ENCODE measurements at places on chromosomes 6 and 20.

DNA sequence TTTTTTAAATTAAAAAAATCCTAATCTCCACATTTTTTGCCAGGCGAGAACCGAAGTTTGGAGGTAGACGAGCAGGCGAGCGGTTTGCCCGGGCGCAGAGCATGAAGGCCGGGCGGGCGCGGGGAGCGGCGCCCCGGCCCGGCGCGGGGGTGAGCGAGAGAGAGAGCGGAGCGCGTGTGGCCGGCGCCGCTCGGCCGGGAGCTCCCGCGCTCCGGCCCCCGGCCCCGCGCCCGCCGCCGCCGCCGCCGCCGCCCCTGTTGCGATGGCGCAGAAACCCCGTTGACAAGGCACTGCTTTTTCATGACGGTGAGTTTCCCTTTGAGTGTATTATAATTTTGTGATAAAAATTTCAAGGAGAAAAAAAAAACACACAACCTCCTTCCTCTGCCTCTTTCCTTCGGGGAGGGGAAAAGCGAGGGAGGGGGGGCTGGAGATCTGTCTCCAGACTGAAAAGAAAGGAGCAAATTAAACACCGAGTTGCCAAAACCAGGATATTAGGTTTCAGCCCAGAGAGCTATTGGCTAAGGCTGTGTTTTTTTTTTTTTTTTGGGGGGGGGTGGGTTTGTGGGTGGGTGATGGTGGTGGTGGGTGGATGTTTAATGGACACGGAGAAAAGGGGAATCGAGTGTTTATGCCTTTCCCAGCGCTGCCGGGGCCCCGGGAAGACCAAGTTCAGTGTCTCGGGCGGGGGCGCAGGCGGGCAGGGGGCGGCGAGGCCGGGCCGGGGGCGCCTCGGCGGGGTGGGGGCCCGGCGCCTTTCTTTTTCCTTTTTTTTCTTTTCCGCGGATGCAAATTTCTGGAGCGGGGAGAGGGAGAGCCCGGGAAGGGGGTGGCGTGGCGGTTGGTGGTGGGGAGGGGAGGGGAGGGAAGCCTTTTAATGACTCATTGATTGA, at the start of gene BICRAL:
Gene BICRAL (plus strand): TSS at position 257 of the 893 bp plus-strand sequence. CDS start 39,971 bp downstream, outside the sequence.
- peak; percentile 79 for DNase-seq

GRCh38 chr6:152982904-152983636, at the start of gene FBXO5:
TSS of gene FBXO5 (minus strand) at chr6:152983041. CDS start at chr6:152982959, 82 bp downstream.
- DNase-seq, result peak; percentile 98

DNA sequence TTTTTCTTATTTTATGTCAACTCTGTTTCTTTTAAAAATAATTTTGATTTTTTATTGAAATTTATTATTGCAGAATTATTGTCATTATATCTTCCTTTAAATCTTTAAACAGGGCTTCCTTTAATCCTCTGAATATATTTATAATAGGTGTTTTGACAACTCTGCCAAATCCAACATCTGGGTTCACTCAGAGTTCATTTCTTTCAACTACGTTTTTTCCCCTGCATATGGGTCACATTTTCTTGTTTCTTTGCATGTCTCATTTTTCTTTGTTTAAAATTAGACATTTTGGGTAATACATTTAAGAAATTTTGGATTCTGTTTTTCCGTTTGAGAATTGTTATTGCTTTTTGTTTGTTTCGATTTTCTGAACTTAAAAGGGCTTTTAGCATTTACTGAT, 655.1 kb upstream of the CITED2 start:
- DNase-seq, result no peak

GRCh38 chr6:124423621-124424020, 538.6 kb upstream of the RNF217 start:
- no peak for DNase-seq

- DNase-seq, result no peak
These were observed 53.8 kb upstream of the HDAC2 start for GRCh38 chr6:114024746-114025145.

GRCh38 chr20:36819659-36820058, 46.1 kb upstream of the DSN1 start:
- no peak for DNase-seq

DNA sequence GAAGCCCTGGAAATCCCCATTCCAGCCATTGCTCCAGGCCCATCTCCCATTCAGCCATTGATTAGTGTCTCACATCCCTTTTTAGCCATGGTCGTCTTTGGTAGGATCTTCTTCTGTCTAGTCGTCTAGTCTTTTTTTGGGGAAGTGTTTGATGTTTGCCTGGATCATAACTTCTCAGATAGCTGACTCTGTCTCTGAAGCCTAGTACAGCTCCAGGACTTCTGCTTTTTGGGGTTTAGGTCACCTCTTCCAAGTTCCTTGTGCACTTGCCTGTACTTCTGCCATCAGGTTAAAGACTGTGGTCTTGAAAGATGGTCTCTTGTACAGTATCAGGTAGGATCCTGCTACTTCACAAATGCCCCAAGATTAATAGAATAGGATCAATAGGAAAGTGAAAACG, 553.5 kb downstream of the PKHD1 start:
- no peak for DNase-seq

GRCh38 chr6:82072121-82072521, 175.4 kb downstream of the IBTK start:
- DNase-seq, result peak; percentile 55

DNA sequence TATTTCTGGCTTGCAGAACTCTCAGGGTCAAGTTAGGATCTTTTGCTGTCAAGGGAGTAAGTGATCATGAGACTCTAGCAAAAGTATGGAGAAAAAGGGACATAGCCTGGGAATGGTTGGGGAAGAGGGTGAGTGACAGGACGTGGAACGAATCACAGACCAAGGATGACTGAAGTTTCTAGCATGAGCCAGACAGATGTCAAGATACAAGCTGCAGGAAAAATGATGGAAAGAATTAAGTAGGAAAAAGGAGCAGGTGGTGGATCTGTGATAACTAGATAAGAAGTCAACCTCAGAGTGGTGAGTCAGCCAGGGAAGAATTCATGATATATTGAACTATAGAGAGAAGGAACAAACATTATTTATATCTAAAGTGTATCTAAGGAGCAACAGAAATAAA, 159.8 kb upstream of the SYNDIG1 start:
- no peak for DNase-seq

GRCh38 chr6:39821046-39821740, 29.0 kb downstream of the DAAM2 start:
- DNase-seq, result no peak

DNA sequence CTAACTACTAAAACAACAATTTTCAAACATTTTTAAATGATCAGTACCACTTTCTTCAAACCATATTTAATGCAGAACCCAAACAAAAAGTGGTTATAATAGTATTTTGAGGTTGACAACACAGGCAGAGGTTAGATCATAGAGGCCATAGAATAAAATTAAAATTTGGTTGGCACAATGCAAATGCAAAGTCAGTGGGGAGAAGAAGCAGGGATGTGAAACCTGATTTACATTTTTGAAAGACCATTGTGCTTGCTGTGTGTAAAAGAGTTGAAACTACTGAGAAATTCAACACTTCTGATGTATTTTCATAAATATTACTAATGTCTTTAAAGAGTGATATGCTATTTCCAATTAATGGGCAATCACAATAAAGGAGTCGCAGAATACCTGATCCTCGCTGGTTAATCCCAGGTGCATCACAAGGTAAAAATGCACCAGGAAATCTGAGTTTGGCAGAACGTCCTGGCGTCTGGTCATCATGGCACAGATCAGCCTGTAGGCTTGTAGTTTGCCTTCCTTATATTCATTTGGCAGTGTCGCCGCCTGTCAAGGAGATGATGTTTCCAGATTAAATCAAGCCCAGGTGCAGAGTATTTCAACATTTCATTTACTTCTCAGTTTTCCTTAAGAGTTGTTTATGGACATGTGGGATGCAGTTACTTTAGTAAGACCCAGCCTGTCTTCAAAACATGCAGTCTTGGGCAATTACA, 141.2 kb downstream of the RALGAPA2 start:
- no peak for DNase-seq

DNA sequence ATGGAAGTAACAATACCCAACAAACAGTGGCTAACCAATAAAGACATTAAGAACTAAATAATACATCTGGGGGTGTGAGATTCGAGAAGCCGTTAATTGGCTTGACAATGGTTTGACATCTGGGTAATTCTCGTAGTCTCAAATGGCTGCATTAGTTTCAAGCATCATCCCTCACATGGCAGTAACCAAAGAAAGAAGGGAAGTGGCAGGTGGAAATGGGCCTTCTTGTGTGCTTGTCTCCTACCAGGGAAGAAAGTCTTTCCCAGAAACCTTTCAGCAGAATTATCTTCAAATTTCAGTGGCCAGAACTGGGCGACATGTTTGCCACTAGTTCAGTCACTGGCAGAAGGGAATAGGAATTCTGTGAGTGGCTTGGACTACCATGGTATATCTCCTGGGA, 10.4 kb downstream of the STK4 start:
- DNase-seq, result no peak

DNA sequence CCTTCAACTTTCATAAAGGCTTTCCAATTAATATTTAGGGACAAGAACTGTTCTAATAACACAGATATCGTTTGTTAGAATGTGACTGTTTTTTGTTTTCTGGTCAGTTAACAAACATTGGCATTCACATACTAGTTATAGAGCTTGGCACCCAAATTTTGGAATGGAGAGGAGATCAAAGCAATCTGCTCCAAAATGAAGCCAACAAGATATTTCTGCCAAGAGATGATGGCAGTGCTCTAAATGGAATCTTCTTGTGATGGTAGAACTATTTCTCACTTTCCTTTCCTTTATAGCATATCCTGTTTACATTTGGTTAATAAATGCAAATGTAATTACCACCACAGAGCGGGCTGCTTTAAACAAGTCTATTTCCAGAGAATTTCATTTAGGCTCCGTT, 208.3 kb upstream of the RIMS1 start:
- DNase-seq, result no peak

DNA sequence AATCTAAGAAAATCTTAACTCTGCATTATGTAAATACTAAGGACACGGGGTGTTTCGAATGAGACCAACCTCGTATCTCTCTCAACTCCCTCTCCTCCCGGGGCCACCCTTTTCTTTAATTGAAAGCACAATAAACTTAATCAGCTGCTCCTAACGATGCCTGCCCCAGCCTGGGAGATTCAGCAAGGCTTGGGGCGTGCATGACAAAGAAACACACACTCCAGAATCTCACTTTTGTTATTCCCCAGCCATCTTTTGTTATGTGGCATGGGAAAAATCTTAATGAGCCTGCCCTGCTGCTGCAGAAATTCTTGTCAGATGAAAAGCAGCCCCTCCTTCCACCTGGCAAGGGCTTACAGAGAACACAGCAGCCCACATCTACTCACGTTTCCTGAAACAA, 117.4 kb downstream of the TTLL2 start:
- no peak for DNase-seq

DNA sequence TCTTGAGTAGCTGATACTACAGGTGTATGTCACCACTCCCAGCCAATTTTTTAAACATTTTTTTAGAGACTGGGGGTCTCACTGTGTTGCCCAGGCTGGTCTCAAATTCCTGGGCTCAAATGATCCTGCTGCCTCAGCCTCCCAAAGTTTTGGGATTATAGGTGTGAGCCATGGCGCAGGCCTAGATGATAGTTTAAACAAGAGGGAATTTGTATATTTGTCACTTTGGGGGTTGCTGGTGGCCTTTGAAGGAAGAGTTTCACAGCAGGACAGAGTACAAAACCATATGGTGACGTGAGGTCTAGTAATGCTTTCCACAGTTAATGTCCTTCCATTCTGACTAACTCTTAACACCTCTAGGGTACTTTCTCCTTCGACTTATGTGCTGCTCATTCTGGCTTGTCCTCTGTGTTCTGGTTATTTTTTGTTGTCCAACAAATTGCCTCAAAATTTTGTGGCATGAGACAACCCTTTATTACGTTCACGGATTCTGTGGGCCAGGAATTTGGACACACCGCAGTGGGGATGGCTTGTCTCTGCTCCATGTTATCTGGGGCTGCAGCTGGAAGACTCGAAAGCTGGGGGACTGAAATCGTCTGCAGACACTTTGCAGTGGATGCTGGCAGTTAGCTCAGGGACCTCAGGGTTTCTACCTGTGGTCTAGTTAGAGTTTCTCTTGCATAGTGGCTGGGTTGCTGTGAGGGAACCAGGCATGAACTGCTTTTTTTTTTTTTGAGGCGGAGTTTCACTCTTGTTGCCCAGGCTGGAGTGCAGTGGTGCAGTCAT, 23.0 kb upstream of the IER3 start:
- DNase-seq, result no peak

DNA sequence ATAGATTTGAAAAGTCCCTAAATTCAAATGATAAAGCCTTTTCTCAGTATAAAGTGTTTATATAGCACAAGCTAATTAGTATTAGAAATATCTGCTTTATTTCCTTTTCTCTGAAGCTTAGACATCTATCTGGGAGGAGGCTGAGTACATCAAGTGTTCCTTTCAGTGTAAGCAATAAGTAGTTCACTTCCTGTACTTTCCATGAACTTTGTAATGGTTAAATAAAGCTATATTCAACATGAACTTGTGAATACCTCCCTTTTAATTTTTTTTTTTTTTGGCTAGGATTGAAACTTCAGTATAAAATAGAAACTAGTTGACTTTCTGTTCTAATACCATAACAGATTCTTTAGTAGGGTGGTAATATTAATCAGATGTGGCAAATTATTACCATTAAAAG, 190.9 kb downstream of the CENPW start:
- no peak for DNase-seq

DNA sequence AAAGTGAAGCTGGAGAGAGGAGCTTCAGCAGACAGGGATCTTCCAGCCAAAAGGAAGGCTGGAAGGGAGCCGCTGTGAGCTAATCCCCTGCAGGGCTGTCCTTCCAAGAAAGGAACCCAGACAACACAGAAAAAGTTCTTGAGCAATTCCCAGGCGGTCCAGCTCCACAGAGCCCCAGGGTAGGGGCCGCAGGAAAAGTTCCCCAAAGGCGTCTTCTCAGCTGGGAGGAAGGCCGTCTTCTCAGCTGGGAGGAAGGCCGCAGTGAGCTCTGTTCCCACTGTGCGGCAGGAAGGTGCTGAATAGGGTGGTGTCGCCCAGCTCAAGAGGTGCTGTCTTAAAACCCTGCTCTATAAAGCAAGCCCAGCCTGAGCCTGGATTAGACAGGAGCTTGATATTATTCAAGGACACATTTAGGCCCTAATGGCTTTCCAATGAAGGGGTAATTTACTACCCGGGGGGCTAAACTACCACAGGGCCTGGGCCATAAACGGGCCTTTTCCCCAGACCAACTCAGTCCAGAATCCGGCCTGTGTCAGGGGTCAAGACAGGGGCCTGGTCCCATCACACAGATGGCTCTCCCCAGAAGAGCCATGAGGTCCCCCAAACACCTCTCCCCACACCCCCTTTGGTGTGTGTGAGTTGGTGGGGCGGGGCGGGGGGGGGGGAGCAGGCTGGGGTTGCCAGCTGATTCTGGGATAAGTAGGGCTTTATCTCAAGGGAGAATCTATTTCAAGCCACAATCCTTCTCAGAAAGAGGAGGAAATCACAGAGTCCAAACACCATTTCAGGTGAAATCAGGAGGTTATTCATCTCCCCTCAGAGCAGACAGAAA, 103.6 kb downstream of the NOL4L start:
- DNase-seq, result no peak

DNA sequence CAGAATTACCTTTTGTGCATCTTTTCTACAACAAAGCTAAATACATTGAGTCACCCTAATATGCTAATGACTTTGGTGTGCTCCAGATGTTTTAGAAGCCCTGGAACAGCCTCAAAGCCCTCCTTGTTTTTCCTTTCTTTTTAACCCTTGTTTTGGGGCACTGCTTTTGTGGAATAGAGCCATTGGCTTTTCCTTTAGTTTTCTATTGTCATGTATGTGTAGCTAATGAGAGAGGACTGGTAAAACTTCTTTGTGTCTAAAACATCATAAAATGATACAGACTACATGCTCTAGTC, 158.8 kb downstream of the JARID2 start:
- no peak for DNase-seq

Measured in NCI-H1092 (cell line).